Sciatic nerve (tissue), 2 donors: ENCODE measurements at places on chromosomes 3 and 15. TPM values are rescaled to one million over a fixed set of nuclear protein-coding genes. Genes with fewer than 3 reads are reported as not detected.
A peak's percentile ranks its signal among the peaks of the same experiment; 100 is the strongest.

ADPRH gene
- total RNA-seq, result 9.3 TPM

C3orf85 gene
- total RNA-seq, result not detected

- no peak for DNase-seq
Observed at GRCh38 chr3:30496066-30496966, 110.1 kb upstream of the TGFBR2 start.

DNA sequence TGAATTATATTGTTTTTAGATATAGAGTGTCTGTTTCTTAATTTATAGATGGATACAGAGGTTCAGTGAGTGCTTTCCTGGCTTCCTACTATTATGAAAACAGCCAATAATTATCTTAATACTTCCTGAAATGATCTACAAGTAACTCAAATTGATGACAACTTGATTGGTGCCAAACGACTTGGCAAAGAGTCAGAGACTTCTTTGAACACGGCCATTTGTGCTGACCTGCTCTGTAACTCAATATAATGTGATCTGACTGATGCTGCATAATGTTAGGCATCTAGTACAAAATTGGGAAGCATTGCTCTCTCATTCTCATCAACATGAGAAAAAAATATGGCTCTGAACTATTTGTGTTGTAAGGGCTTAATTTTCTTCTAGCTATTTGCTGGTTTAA, 193.9 kb downstream of the DIPK2A start:
- DNase-seq, result no peak

GRCh38 chr3:195102609-195103467, 168.1 kb downstream of the XXYLT1 start:
- peak; percentile 40 for DNase-seq

- DNase-seq, result no peak
Observed at GRCh38 chr3:120763601-120764000, 21.1 kb downstream of the GTF2E1 start.

ADIPOQ gene
- 21.0 TPM for total RNA-seq

DNA sequence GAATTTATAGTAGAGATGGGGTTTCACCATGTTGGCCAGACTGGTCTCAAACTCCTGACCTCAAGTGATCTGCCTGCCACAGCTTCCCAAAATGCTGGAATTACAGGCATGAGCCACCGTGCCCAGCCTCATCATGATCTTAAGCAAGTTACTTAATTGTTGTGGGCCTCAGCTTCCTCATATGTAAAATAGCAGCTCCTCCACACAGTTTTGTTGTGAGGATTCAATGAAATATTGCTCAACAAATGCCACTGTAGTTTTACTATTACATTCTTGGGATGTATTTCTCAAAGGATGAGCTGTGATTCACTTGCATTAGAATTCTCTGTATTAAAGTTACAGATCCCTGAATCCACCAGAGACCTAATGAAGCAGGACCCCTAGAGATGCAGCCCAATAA, 168.8 kb downstream of the ADAMTS9 start:
- DNase-seq, result no peak

POPDC2 gene
- 4.9 TPM for total RNA-seq

GRCh38 chr3:100069472-100069871, 44.8 kb downstream of the FILIP1L start:
- no peak for DNase-seq
